Psoas muscle (tissue), 8 donors: ENCODE measurements at places on chromosomes 5 and 9. TPM values are rescaled to one million over a fixed set of nuclear protein-coding genes. Genes with fewer than 3 reads are reported as not detected.

DNA sequence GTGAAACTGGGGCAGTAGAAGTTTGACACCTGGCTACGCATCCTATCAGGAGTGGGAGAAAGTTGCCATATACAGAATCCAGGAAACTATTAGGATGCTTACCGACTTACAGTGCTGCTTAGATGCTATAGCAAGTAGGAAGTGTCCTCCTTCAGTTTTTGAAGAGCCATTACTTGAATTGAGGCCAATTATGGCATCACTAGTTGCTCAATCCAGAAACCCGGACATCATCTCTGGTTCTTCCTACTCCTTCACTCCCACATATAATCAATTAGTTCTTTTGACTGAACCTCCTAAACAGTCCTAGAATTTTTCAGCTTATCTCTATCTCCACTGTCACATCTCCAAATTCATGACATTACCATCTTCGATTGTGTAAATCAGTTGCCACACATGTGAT is 41.8 kb upstream of the UGCG start:
- no peak for DNase-seq

- DNase-seq: no peak
Observed at GRCh38 chr9:19379283-19379682, 753 bp downstream of the RPS6 start.

GRCh38 chr9:35481347-35481975 is 8.4 kb upstream of the RUSC2 start:
- peak; percentile 41 for DNase-seq

Gene SAPCD2
- 0.22 TPM for polyA plus RNA-seq

DNA sequence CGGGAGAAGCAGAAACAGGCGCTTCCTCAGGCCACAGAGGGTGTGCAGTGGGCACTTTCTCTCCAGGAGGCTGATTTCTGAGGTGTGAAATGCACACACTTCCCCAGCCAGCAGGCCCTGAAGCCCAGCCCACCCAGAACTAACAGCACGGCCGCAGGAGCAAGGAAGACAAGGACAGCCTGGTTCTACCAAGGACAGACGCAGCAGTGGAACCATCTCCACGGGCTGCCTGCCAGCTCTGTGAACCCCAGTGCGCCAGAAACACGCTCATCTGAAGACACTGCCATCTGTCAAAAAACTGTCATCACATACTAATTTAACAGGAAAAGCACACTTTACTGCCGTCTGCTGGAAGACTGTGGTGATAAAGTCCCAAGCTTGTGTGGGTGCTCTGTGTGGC is 40.7 kb downstream of the MAPK9 start:
- DNase-seq: no peak

DNA sequence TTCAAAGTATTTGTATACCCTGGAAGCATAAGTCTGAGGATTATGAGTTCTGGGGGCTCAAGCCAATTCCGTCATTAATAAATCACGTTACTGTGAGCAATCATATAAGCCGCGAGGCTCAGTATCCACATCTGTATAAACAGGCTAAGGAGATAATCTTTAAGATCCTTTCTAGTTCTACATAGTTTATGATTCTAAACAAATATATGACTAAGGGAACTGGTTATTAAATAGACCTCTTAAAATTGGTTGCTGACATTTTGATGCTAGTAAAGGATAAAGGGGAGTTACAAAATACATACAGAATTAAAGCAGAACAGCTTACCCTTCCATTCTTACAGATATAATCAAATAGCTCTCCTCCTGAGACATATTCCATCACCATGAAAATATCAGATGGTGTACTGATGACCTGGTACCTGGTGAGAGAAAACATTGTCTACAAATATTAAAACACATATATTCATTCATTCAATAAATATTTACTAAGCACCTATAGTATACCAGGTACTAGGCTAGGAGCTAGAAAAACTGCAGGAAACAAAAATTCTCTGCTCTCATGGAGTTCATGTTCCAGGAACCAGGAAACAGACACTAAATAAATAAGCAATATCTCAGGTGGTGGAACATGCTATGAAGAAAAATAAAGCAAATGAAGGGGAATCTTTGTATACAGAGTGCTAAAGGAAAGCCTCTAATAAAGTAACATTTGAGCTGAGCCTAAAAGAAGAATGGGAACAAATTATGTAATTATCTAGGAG is 19.5 kb upstream of the TTC33 start:
- no peak for DNase-seq

- DNase-seq: no peak
Observed at GRCh38 chr9:18566121-18566520, 92.2 kb downstream of the ADAMTSL1 start.
